ENCODE measurements at places on chromosomes 2 and 18.

DNA sequence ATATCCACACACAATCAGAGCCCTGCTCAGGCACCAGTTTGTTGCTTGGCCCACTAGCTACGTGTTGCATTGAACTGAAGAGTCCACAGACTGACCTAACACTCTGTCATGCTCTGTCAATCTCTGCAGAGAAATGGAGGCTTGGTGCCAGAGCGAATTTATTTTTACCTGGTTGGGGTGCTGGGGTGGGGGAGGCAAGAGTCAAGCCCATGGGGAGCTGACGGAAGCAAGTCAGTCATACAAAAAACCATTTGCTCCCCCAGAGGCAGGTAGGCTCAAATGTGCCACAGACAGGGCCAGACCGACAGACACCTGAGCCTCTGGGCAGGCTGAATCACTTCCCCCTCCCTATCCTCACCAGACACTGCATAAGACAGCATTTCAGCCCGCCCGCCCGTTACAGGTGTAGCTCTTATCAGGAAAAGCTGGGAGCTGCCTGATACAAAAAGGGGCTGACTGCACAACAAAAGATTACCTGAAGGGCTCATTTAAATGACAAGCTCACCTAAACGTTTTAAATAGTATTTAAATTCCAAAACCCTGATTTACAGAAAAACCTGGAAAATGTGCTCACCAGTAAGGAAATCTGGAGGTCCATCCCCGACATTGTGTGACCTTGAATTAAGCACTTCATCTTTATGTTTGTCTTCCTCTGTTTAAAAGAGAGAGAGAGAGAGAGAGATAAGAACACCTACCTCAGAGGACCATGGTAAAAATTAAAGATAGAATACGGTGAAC is 2.1 kb upstream of the PCBP1 start:
- DNase-seq = peak; percentile 69

GRCh38 chr2:68388772-68389171 is 23.7 kb downstream of the PLEK start:
- no peak for DNase-seq

DNA sequence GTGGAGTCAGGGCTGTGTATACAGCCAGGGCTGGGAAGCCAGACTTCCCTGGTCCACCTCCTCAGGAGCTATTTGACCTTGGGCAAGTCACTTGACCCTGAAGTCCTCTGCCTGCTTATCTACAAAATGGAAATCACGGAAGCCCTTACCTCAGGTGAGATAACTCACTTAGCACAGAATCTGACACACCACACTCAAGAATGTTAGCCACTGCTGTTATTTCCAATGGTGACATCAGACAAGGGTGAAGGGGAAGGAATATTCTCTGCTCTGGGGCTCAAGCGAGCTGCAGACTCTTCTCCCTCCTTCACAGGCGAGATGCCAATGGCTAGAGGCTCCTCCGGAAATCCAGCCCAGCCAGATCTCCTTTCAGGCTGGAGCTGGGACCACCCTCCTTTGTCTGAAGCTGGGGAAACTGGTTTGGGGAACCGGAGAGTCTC is 189.6 kb downstream of the HAUS1 start:
- no peak for DNase-seq

GRCh38 chr2:218623366-218623705 is 15.6 kb downstream of the PLCD4 start:
- DNase-seq = no peak

GRCh38 chr2:121362774-121363173 is 77.8 kb upstream of the TFCP2L1 start:
- no peak for DNase-seq

DNA sequence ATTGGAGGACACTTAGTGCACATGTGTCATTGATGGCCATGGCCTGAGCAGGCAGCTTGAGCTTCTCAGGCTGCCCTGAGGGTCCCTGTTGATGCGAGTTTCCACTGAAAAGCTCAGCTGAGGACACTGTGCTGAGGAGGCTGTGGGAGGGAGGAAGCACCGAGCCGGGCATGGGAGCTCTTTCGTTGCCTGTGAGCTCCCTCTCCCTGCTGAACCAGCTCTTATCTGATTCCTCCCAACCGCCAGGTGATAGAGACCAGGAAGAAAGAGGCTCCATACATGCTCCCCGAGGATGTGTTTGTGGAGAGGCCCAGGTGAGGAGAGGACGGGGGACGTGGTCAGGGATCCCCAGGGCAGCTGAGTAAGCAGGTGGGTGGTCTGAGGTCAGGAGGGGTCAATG is 27.3 kb downstream of the POMC start:
- no peak for DNase-seq

- no peak for DNase-seq
These were observed 104.5 kb downstream of the CDCA7 start for GRCh38 chr2:173458991-173459780.

DNA sequence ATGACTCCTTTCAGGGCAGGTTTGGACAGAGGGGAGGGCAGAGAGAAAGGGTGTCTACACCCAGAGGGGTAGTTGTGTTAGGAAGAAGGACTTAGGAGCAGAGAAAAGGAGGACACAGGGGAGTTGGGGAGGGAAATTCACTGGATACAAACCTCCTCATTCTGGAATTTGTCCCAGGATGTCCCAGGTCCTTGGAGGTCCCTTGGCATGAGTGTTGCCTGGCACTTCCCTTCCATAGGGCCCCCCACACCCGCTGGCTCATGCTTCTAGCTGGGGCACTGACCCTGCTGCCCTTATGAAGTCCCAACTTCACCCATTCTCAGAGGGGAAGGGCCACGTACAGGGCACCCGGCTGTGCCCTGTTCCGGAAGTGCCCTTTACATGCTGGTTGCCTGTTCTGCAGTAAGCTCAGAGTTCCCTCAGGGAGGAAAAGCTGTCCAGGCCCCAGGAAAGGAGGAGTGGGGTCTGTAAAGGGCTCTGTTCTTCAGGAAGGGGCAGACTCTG is 93.6 kb upstream of the SMAD2 start:
- DNase-seq = no peak

DNA sequence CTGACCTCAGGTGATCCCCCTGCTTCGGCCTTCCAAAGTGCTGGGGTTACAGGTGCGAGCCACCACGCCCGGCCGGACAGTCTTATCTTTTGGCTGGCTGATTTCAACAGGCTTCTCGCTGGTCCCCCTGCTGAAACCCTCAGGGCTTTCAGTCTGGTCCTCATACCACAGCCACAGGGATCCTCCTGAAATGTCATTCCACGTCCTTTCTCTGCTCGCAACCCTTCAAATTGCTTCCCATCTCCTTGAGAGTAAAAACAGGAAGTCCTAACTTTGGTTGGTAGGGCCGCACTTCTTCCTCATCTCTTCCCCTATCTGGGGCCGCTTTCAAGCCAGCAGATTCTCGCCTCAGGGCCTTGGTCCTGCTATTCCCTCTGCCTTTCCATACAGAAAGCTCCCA is 1.4 kb upstream of the CAB39 start:
- no peak for DNase-seq

- DNase-seq = no peak
These were observed 31.5 kb upstream of the PGAP1 start for GRCh38 chr2:196957881-196958525.

- DNase-seq = no peak
These were observed 216.5 kb upstream of the FN1 start for GRCh38 chr2:215652388-215652787.

DNA sequence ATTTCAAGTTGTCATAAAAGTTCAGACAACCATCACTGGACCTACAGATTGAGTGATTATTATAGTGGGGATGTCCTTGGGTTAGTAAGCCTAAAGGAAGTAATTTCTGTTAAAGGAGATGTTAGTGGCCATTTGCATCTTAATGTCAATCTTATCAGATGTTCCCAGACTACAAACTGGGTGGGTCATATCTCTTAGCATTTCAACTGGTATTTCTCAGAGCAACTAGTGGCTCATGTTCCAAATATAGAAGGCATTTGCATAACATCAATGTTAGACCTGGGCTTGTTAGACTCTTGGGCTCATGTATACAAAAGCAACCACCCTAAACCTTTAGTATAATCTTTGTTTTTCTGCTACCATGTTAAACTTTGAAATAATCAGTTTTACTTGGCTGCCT is 17.9 kb downstream of the PLEKHA3 start:
- no peak for DNase-seq

DNA sequence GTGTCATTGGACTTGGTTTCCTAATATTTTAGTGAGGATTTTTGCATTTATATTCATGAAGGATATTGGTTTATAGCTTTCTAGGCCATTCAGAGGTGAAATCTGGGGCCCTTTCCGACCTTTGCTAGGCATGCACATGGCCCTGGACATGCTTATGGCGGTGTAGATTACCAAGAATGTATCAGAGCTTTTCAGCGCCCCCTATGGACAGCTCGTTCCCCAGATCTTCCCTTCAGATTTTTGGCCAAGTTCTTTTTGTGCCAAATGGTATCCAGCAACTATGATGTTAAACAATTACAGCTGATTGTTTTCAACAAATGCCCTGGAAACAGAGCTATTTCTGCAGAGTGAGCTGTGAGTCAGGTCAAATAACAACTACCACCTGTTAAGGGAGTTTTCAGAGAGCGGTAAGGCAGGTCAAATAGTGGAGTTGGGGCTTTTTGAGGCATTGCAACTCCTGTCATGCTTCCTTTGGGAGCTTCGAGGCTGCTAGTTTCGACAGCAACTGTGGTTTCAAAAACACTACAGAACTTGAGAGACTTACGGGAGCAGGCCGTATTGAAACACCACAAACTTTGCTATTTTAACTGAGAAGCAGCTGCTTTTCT is 188.3 kb downstream of the ZNF516 start:
- no peak for DNase-seq

- DNase-seq = no peak
These were observed 33.1 kb downstream of the KIF1A start for GRCh38 chr2:240786871-240787311.

DNA sequence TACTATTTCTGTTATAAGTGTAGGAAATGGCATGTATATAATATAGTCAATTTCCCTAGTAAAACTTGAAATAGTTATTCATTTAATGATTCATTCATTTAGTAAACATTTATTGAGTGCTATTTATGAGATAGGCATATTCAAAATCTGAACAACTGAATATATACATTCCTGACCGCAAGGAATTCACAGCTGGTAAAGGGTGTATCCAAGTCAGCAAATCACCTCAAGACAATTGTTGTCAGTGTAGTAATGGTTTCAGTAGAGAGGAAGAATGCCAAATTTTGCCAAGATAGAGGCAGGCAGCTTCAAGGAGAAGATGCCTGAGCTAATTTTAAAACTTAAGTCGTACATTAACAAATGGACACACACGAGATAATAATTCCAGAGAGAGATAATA is 89.8 kb upstream of the CHST9 start:
- DNase-seq = no peak

- DNase-seq = no peak
These were observed 89.7 kb upstream of the COL3A1 start for GRCh38 chr2:188884517-188884916.

DNA sequence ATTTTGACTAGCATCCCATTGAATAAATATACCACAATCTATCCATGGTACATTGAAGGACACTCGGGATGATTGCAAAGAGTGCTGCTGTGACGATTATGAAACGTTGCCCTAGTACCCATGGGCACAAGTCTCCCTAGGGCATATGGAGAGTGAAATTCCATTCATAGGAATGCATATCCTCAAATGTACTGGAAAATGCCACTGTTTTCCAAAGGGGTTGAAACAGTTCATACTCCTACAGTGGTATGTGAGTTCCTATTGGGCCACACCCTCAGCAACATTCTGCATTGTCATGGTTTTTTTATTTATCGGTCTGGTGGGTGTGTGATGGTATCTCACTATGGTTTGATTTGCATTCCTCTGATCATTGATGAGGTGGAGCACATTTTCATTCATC is 130.6 kb downstream of the TWIST2 start:
- no peak for DNase-seq

GRCh38 chr18:4672162-4672561 is 217.1 kb upstream of the DLGAP1 start:
- DNase-seq = no peak

GRCh38 chr2:107621186-107622165 is 205.2 kb upstream of the RGPD4 start:
- no peak for DNase-seq

GRCh38 chr2:53629501-53629900 is 138.1 kb upstream of the CHAC2 start:
- DNase-seq = no peak

GRCh38 chr2:188315750-188316149 is 24.1 kb downstream of the GULP1 start:
- no peak for DNase-seq

DNA sequence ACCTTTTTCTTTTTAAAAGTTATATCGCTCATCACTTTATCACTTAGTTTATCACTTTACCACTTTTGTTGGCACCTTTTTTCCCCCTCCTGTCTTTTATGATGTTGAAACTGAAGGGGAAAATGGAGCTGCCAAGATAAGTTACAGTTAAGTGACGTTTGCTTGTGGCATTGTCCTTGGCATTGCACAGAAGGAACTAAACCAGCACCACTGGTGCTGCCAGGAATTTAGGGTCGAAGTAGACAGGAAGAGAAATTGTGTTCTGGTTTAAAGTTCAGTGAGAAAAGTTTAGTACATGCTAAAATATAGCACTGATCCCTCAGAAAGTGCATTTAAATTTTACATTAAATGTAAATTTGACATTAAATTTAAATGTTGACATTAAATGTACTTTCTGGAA is 49.9 kb downstream of the MYO1B start:
- DNase-seq = no peak

- DNase-seq = no peak
These were observed 1915.7 kb upstream of the CELF4 start for GRCh38 chr18:39481281-39481680.

DNA sequence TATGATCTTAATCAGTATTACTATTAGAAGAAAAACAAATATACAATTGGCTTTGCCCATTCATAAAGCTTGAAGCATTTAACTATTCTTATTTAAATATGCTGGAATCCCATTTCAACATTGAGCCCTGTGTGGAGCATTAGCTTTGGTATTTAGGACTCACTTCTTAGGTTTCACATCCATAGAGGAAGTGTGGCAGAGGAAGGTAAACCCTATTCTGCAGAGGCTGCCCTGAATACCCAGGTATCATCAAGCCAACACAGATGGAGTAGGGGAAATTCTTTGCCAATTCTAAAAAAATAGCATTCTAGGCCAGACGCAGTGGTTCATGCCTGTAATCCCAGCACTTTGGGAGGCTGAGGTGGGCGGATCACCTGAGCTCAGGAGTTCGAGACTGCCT is 361.5 kb downstream of the FIGN start:
- no peak for DNase-seq

DNA sequence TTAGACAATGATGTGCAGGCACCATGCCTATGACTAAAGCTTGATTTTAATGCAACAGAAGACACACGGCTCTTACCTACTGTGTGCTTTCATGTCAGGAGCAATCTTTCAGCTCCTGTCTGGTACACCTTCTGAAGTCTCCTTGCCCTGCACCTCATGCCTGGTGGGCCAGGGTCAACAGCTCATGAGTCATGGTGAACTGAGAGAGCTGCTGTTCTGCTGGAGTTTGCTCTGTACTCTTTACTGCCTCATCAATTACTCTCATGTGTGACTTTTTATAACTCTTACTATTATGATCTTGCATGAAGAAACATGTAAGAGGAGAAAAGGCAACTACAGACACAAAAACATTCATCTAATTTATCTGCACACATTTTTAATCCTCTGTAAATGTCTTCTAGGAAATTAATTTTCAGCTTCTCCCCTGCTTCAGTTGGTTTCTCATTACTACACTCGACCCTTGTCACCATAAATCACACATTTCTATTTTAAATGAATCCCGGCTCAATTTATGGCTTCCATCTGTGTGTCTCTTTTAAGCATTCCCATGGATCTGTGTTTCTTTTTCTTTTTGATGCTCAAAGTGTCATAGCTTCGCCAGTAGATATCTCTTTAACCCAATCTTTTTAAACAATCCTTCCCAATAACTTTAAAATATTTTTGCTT is 9.7 kb downstream of the SERPINB7 start:
- no peak for DNase-seq

GRCh38 chr18:32553640-32554365 is 83.1 kb upstream of the GAREM1 start:
- no peak for DNase-seq
